ENCODE measurements at places on chromosomes 13 and 19.

DNA sequence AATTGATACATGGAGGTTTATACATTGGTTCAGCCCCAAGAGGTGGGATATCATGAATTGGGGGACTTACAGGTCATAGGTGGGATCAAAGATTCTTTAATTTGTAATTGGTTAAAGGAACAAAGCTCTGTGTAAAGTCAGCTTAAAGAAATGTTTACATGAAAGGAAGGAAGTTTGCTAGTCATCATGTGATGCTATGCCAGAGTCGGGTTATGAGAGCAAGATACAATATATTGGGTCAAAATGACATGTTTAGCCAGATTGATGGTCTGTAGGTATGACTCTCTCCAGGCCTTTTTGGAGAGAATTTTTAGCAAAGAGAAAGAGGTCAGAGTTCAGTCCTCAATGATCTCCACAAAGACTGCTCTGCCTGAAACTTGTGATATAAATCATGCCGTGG lies 5.3 kb upstream of the CYSLTR2 start:
- DNase-seq: no peak
- no peaks in the 10 kb centered on the region for H3K36me3 ChIP-seq
- H3K4me1 ChIP-seq: peaks cover 4% of the 10 kb centered on the region
- no peaks in the 10 kb centered on the region for H3K27me3 ChIP-seq

DNA sequence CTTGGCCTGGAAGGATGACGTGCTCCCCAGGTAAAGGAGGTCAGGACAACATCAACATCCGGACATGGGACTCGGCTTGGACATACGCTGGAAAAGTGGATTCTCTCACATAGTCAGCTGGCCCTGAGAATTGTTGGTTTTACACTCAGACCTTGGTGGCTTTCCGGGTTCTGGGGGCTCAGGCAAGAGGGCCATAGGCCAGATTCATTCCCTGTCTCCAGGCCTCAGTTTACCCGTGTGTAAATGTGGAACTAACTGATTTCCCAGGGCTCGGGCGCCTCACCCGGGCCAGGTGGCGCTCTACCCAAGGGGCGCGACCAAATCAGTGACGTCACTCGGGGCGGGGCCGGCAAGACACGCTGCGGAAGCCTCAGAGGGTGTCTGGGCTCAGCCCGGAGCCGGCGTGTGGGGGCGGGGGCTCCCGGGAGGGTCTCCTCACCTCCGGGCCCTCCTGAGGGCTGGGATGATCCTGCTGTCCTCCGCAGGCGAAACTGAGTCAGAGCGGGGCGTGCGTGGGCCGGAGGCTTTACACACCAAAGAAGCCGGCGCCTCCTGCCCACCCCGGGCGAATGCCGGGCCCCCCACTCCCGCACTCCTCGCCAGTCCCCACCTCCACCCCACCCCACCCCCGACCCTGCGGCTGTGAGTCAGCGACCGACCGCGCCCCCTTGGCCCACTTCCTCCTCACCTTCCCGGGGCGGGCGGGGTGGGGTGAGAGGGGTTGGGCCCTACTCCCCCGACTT lies 862 bp upstream of the VASP start:
- H3K27ac ChIP-seq: peak overlapping the region; percentile 75
- DNase-seq: peak; percentile 95
- no peaks in the 10 kb centered on the region for H3K27me3 ChIP-seq

DNA sequence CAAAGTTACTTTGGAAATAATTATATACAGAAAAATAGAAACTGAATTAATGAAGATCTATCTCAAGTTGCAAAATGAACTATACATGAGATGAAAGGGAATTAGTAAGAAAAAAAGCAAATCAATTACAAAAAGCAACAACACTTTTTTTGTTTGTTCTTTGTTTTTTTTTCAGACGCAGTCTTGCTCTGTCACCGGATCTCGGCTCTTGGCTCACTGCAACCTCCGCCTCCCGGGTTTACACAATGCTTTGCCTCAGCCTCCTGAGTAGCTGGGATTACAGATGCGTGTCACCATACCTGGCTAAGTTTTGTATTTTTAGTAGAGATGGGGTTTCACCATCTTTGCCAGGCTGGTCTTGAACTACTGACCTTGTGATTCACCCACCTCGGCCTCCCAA lies 2.2 kb downstream of the ZNF415 start:
- no peaks in the 10 kb centered on the region for H3K27me3 ChIP-seq
- peak; percentile 69 for DNase-seq
- no peak overlapping the region for H3K27ac ChIP-seq
- no peak overlapping the region for H3K4me3 ChIP-seq
- no peaks in the 10 kb centered on the region for H3K36me3 ChIP-seq

DNA sequence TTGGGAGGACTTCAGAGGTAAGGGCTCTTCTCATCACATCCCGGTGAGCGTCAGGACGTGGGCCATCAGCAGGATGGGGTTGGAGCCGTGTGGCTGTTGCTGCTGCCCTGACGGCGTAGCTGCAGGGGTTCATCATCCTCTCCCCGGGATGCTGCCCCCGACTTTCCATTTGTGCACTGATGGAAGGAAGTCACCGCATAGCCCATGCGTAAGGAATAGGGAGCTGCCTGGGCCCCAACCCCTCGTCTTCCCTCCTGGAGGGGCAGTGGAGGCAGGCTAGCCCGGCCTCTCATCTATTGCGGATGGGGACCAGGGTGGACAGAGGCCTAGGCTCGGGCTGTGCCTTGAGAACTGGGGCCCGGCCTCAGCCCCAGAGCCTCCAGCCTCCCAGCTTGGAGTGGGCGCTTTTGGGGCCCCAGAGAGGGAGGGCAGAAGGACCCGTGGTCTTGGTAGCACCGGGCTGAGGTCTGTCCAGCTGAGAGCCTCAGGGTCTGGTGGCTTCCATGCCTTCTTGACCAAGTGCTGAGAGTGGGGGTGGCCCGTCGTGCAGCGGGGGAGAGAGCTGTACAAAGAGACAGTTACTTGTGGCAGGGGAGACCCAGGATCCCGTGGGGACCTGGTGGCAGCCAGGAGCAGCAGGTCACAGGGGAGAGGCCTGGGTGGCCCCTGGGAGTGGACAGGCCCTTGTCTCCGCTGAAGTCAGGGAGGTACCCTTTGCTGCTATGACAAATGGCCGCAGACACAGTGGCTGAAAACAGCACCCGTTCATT lies 44.0 kb downstream of the KDM4B start:
- H3K36me3 ChIP-seq: peaks cover 12% of the 10 kb centered on the region
- no peak for DNase-seq
- H3K27me3 ChIP-seq: no peaks in the 10 kb centered on the region

DNA sequence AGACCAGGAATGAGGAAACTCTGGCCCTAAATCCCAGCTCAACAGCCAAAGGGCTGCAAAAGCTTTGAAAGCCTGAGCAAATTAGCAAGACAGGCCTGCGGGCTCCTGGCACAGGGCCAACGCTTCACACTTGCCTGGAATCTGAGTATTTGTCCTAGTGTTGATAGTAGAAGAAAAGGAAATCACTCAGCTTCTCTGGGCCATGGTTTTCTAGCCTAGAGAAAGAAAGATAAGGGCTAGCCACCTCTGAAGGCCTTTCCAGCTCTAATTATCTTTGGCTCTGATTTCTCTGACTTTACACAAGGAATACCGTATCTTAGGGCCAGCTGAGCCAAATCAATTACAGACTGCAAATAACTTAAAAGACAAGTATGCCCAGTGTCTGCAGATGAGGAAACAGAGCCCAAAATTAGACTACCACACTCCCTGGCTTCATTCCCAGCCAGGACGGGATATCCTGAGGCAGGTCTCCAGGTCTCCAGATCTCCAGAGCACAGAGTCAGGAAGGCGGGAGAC lies 69.6 kb downstream of the STK24 start:
- no peaks in the 10 kb centered on the region for H3K36me3 ChIP-seq
- no peak overlapping the region for H3K4me3 ChIP-seq
- DNase-seq: peak; percentile 91
- peaks cover 77% of the 10 kb centered on the region for H3K4me1 ChIP-seq
- H3K27me3 ChIP-seq: no peaks in the 10 kb centered on the region
- peak overlapping the region; percentile 78 for H3K27ac ChIP-seq

GRCh38 chr13:53201454-53202225 lies 173.0 kb downstream of the OLFM4 start:
- no peaks in the 10 kb centered on the region for H3K36me3 ChIP-seq
- no peaks in the 10 kb centered on the region for H3K4me1 ChIP-seq
- no peaks in the 10 kb centered on the region for H3K27me3 ChIP-seq
- H3K27ac ChIP-seq: no peak overlapping the region
- DNase-seq: peak; percentile 70
- no peak overlapping the region for H3K4me3 ChIP-seq

- H3K36me3 ChIP-seq: no peaks in the 10 kb centered on the region
- no peak overlapping the region for H3K4me3 ChIP-seq
- no peaks in the 10 kb centered on the region for H3K27me3 ChIP-seq
- H3K4me1 ChIP-seq: peaks cover 29% of the 10 kb centered on the region
- peak; percentile 66 for DNase-seq
- peak overlapping the region; percentile 34 for H3K27ac ChIP-seq
Observed at GRCh38 chr19:3075605-3076431, 13.5 kb upstream of the TLE5 start.

- no peaks in the 10 kb centered on the region for H3K36me3 ChIP-seq
- H3K27me3 ChIP-seq: no peaks in the 10 kb centered on the region
- no peak overlapping the region for H3K4me3 ChIP-seq
- no peak for DNase-seq
Observed at GRCh38 chr19:31531326-31531725, 182.1 kb upstream of the TSHZ3 start.

GRCh38 chr13:29810145-29810742 lies 40.2 kb downstream of the UBL3 start:
- H3K27ac ChIP-seq: no peak overlapping the region
- H3K4me3 ChIP-seq: no peak overlapping the region
- H3K4me1 ChIP-seq: peaks cover 19% of the 10 kb centered on the region
- no peaks in the 10 kb centered on the region for H3K36me3 ChIP-seq
- no peaks in the 10 kb centered on the region for H3K27me3 ChIP-seq
- DNase-seq: no peak

- no peak overlapping the region for H3K27ac ChIP-seq
- H3K4me3 ChIP-seq: no peak overlapping the region
Observed at GRCh38 chr13:85616275-85616674, 182.9 kb downstream of the SLITRK6 start.

DNA sequence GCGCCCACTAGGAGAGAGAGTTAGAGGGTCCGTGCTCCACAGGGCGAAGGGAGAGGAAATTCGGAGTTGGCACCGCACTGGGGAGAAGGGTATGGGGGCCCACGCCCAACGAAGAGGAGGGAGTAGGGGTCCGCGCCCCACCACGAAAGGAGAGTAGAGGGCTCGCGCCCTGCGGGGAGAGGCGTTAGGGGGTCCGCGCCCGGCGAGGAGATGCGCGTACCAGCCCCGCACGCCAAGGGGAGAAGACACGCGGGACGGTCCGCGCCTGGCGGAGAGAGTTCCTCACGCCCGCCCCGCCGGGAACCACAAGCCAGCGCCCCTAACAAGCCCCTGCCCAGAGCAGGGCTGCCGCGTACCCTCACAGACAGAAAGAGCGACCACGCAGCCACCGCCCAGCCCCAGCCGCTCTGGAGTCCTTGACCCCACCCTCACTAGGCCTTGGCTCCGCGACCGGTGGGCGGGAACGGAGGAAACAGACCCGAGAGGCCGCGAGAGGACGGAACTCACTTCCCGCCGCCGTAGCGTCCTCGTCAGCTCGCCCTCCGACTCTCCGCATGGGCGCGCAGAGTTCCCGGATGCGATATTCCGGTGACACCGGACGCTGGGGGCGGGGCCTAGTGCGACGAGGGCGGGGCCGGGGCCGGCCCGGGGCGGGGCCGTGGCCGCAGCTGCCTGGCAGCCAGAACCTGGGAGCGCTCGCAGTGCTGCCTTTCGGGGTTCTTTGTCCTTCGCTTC lies 20.0 kb upstream of the ZSCAN18 start:
- DNase-seq: peak; percentile 48
- no peaks in the 10 kb centered on the region for H3K4me1 ChIP-seq
- no peaks in the 10 kb centered on the region for H3K36me3 ChIP-seq
- peak overlapping the region; percentile 17 for H3K27ac ChIP-seq
- H3K4me3 ChIP-seq: no peak overlapping the region

DNA sequence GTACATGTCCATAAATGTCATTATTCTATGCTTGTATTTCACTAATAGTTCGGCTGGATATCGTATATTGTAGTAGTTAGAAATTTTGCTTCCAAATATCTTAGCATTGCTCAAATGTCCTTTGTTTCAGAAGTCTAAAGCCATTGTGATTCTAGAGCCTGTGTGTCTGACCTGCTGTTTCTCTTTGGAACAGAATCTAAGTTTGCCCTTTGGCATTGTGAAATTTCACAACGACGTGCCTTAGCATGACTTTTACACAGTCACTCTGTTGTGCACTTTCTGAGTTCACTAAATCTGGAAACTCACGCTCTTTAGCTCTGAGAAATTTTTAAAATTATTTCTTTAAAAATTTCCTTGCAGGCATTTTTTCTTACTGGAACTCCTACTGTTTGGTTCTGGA lies 152.2 kb downstream of the TBC1D4 start:
- no peaks in the 10 kb centered on the region for H3K4me1 ChIP-seq
- DNase-seq: no peak

DNA sequence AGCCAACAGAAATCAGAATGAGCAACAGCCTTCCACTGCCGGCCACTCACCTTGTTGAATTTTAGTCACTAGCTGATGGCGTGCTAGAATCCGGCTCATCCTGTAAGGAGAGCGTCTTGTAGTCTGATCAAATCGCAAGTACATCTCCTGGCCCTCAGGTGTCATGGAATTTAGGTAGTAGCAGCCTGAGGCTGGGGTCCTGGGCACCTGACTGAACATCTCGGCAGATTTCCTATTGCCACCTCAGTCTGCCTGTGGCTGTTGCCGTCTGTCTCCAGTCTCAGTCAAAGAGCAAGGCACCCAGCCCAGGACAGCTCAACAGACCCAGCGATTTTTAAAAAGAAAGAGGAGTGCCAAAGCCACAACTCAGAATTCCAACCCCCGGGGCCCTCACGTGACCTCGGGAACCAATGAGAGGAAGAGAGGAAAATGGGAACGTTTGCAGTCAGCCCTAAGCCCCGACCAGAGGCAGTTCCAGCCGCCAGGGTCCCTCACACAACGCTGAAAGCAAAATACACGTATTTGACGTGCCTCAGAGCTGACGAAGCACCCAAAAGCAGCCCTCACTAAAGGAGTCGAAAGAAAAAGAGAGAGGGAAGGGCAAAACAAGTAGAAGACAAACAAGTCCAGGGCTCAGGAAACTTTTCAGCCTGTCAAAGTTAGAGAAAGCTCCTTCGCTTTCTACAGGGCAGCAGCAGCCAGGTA lies at the start of gene STARD13:
STARD13 (minus strand) TSS at position 336 of the 705 bp plus-strand sequence; CDS start at position 219, 117 bp downstream.
- peak within 1 kb of the TSS; percentile 62 for H3K4me3 ChIP-seq
- peak within 1 kb of the TSS; percentile 95 for H3K27ac ChIP-seq
- H3K27me3 ChIP-seq: no peaks in the 10 kb centered on the region
- H3K4me1 ChIP-seq: peaks cover 20% of the 10 kb centered on the region
- DNase-seq: peak; percentile 96
- no peaks in the 10 kb centered on the region for H3K36me3 ChIP-seq

GRCh38 chr13:111171629-111172028 lies 56.5 kb downstream of the ARHGEF7 start:
- no peak overlapping the region for H3K4me3 ChIP-seq
- H3K27me3 ChIP-seq: no peaks in the 10 kb centered on the region
- peaks cover 7% of the 10 kb centered on the region for H3K4me1 ChIP-seq

All from thyroid gland (tissue), 4 donors.